ENCODE measurements at places on chromosomes 1 and 21. TPM values are rescaled to one million over a fixed set of nuclear protein-coding genes. Genes with fewer than 3 reads are reported as not detected.

NUP210L gene
- 0.06 TPM for polyA plus RNA-seq

PDE9A gene
- polyA plus RNA-seq: 1.7 TPM

SH2D1B gene
- polyA plus RNA-seq: 0.10 TPM

SPRR2F gene
- not detected for polyA plus RNA-seq

DPM3 gene
- 120 TPM for polyA plus RNA-seq

CRP gene
- not detected for polyA plus RNA-seq

RIPPLY3 gene
- polyA plus RNA-seq: not detected

PCP4 gene
- polyA plus RNA-seq: not detected

PRMT6 gene
- polyA plus RNA-seq: 17.4 TPM

THEM4 gene
- polyA plus RNA-seq: 77.0 TPM

ZNF436 gene
- 4.9 TPM for polyA plus RNA-seq

RNF11 gene
- 31.1 TPM for polyA plus RNA-seq

TMPRSS2 gene
- not detected for polyA plus RNA-seq

DNAJC28 gene
- polyA plus RNA-seq: 1.7 TPM

FAM177B gene
- not detected for polyA plus RNA-seq

MMEL1 gene
- polyA plus RNA-seq: 6.8 TPM

TNN gene
- polyA plus RNA-seq: not detected

CENPF gene
- 0.77 TPM for polyA plus RNA-seq

RNU1-2 gene
- polyA plus RNA-seq: not detected

OR2T33 gene
- polyA plus RNA-seq: not detected

PTGFR gene
- polyA plus RNA-seq: not detected

DISP3 gene
- polyA plus RNA-seq: 0.46 TPM

MSH4 gene
- not detected for polyA plus RNA-seq

MAP1LC3C gene
- not detected for polyA plus RNA-seq

REG4 gene
- 4.4 TPM for polyA plus RNA-seq

NIPAL3 gene
- polyA plus RNA-seq: 55.5 TPM

S100A2 gene
- 0.72 TPM for polyA plus RNA-seq

USH2A gene
- not detected for polyA plus RNA-seq

TRIM46 gene
- polyA plus RNA-seq: 0.99 TPM

CD1B gene
- not detected for polyA plus RNA-seq

BEST4 gene
- polyA plus RNA-seq: 0.54 TPM

ASAP3 gene
- polyA plus RNA-seq: 0.62 TPM

TMEM200B gene
- 0.12 TPM for polyA plus RNA-seq

KCNK1 gene
- polyA plus RNA-seq: not detected

HTR6 gene
- polyA plus RNA-seq: not detected

SCAMP3 gene
- 179 TPM for polyA plus RNA-seq

FUCA1 gene
- 17.2 TPM for polyA plus RNA-seq
